ENCODE measurements at places on chromosomes 11 and 22.

DNA sequence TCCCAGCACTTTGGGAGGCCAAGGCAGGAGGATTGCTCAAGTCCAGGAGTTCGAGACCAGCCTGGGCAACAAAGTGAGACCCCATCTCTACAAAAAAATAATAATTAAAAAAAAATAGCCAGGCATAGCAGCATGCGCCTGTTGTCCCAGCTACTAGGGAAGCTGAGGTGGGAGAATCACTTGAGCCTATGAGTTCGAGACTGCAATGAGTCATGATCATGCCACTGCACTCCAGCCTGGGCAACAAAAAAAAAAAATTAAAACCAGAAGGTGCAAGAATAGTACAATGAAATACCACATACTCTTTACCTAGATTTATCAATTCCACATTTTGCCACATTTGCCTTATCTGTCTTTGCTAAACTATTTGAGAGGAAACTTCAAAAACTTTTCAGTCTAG is 8.2 kb downstream of the DPF2 start:
- no peak for DNase-seq

GRCh38 chr11:63858628-63859550 is 20.0 kb downstream of the MARK2 start:
- no peak for DNase-seq

- DNase-seq: no peak
Observed at GRCh38 chr11:107041088-107041444, 22.8 kb upstream of the GUCY1A2 start.

DNA sequence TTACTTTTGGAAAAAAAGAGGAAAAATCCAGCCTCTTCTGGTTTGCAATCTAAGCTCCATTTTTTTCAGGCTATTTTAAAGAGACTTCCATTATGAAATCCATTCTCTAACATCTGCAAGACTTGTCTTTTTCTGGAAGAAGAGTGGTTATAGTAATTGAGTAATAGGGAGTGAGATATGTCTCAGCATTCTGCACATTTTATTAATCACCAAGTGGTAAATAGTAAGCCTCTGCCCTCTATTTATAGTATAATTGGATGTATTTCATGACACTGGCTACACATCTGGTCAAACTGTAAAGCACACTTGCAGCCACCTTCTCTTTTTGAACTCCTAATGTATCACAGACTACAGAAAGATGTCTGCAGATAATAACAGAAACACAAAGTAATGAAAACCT is 391.1 kb downstream of the ETS1 start:
- DNase-seq: no peak

- no peak for DNase-seq
Observed at GRCh38 chr11:46597609-46598219, 3.9 kb upstream of the AMBRA1 start.
